ENCODE measurements at places on chromosomes 4 and X. TPM values are rescaled to one million over a fixed set of nuclear protein-coding genes. Genes with fewer than 3 reads are reported as not detected.

DNA sequence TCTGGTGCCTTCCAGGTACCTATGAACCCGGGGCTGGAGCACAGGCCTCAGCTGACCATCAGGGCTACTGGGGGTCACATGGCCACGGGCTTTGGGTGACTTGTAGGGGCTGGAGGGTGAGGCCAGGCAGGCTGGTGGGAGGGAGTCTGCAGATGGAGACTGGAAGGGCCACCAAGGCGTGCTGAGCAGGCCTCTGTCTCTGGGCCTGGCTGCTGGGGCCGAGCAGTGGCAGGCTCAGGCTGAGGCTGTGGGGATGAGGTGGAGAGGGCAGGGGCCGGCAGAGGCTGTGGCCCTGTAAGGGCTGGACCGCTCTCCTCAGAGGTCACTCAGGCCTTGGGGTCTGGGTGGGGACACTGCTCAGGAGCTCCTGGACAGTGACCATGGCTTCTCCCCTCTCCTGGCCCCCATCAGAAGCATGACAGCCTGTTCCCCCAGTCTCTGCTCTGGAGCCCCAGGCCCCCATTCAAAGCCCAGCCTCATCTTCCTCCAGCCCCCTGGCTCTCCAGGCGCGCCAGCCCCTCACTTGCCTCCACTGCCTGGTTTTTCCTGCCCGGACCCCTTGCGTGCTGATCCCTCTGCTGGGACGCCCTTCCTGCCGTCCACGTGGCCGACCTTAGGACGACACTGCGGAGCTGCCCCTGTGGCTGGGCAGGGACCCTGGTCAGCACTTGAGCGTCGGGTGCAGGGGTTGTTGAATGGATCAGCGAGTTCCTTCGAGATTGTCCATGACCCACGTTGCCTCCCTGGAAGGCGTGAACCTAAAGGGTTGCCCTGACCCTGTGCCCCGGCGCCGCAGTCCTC is 11.1 kb upstream of the NAT8L start:
- no peak for DNase-seq

- no peak for DNase-seq
Observed at GRCh38 chr4:23938796-23939195, 48.9 kb upstream of the PPARGC1A start.

DNA sequence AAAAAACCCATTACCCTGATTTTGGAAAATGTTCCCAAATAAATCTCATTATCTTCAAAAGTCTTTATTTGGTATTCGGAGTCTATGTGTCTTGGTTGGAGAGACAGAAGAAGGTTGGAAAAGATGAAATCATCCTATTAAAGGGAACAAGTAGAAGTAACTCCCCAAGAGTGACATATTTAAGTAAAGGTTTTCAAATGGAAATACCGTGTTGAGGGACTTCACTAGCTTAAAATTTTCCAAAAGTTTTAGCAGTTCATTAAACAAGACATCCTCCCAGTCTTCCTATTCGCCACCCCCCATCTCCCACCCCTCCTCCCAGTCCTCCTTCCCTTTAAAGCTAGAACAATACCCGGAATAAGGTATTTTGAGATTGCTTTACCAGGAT is 62.7 kb upstream of the CCDC160 start:
- DNase-seq = no peak

DNA sequence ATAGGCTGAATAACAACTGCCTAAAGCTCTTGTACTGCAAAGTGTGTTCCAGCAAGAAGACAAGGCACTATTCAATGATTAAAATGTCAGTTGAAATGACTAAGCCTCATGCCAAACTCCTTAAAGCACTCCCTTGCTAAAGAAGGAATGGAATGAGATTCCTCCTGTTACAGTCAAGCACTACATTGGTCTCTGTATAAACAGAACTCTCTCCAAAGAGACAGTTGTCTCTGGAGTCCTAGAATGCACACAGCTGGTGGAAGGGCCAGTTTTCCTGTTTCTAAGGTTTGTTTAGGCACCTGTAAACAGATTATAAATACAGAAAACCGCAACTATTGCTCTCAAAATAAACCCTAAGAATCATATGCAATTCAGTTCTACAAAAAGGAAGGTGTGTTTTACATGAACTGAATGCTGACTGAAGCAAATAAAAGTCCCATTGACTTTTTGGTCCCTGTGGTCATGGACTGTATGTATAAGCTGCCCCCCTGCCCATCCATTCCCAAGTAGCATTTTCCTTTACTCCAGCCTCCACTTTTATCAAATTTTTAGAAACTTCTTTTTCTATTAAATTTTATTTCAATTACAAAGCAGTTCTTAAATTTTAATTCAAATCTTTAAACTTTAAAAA is 47.0 kb downstream of the FAT1 start:
- DNase-seq = no peak

DNA sequence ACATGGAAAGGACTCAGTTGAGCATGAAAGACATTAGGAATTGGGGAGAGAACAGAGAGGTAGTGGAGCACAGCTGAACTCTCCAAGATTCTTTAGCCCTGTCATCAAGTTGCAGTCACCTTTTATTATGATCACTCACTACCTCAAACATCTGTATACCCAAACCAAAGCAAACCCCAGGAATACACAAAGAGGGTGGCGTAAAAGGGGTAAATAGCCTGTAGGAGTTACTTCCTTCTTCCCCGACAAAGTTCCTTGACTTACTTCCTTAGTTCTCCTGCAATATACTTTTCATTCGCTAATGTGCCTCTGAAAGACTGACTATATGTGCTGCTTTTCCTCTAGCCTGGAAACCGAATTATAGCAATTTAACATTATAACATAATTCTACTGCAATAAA is 159.9 kb downstream of the SPRY1 start:
- no peak for DNase-seq

DNA sequence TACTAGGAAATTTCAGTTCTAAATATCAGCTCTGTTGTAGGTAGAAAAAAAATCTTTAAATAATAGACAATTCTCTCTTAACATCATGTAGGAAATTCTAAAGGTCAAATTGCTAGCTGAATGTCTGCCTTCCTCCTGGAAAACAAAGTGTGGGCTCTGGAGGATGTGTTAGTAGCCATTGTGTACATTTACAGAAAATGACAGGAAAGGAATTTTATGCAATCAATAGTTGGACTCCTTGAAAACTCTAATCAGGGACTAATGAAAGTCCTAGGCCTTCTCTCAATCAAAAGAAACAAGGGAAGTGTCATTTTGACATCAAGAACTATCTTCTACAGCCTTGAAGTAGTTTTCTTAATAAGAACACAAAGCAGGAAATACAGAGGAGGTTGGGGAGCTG is 174.6 kb downstream of the ANKRD50 start:
- no peak for DNase-seq

GRCh38 chrX:63506320-63506719 is 155.2 kb upstream of the SPIN4 start:
- DNase-seq = no peak

DNA sequence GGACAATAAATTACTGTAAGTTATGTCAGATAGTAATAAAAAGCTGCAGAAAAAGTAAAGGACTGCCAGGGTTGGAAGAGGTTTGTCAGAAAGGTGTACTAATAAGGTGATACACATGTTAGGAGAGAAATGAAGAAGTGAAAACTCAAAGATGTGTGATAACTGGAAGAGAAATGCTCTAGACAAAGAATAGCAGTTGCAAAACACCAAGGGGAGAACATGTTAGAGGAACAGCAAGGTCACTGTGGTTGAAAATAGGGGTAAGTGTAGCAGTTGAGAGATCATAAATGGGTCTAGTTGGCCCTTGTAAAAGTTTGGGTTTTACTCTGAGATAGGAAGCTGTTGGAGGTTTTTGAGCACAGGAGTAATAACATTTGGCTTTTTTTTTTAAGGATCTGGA is 46.9 kb downstream of the HSPA4L start:
- DNase-seq = no peak

- DNase-seq = no peak
Observed at GRCh38 chrX:13742397-13743176, 8.0 kb downstream of the OFD1 start.

- DNase-seq = no peak
Observed at GRCh38 chr4:133095591-133095990, 53.5 kb upstream of the PCDH10 start.

- DNase-seq = no peak
Observed at GRCh38 chr4:141473952-141474351, 162.4 kb upstream of the IL15 start.

DNA sequence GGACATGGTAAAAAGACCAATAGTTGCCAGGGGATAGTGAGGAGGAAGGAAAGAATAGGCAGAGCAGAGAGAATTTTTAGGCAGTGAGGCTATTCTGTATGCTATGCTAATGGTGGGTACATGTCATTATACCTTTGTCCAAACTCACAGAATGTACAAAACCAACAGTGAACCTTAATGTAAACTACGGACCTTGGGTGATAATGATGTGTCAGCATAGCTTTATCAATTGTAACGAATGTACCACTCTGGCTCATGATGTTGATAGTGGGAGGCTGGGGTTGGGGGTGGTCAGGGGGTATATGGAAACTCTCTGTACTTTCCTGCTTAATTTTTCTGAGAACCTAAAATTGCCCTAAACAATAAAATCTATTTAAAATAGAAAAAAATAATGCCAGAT is 37.7 kb upstream of the ACSL4 start:
- DNase-seq = no peak

GRCh38 chrX:46811121-46811520 is 25.7 kb upstream of the RP2 start:
- DNase-seq = no peak

ETDB gene
- not detected for total RNA-seq

GPR143 gene
- total RNA-seq = not detected

FGF13 gene
- total RNA-seq = 43.5 TPM

HELT gene
- not detected for total RNA-seq

CENPE gene
- total RNA-seq = 0.24 TPM
